ENCODE measurements at places on chromosomes 5 and 9. TPM values are rescaled to one million over a fixed set of nuclear protein-coding genes. Genes with fewer than 3 reads are reported as not detected.

SPINK7 gene
- 0.23 TPM for polyA plus RNA-seq

SLC25A2 gene
- polyA plus RNA-seq = 0.10 TPM

SLC25A48 gene
- polyA plus RNA-seq = 0.19 TPM

IL12B gene
- 0.05 TPM for polyA plus RNA-seq

MRPS27 gene
- 39.5 TPM for polyA plus RNA-seq

CERT1 gene
- 32.4 TPM for polyA plus RNA-seq

Measured in forelimb muscle (tissue), 1 donor.